SIG-M5 (cell line): ENCODE measurements at places on chromosomes 4 and X.

DNA sequence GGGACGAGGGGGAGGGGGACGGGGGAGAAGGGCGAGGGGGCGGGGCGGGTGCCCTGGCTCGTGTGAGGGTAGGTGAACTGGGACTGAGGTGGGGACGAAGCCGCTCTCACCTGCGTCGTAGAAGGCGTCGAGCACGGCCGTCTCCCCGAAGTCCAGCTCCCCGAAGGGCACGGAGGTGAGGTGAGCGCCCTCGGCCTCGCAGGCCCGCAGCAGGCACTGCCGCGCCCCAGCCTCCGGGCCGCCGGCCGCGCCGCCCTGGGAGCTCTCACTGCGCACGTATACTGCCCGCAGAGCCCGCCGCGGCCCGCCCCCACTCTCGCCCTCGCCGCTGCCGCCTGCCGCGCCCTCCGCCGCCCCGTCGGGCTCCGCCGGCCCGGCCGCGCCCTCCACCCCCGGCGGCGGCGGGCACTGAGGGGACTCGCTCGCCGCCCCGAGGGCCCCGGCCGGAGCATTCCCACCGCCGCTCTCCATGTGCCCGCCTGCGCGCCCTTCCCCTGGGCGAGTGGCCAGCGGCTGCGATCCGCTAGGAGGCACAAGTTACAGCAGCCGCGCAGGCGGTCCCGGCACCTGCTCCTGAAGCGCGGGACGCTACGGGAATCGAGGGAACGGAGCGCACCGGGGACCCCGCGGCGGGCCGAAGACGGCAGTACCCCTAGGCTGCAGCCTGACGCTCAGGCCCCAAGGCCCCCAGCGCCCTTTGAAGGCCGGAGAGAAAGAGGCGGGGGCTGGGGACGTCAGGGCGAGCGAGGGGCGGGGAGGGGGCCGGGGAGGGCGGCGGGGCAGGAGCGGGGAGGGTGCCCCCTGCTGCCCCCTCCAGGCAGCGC, at the start of gene MAP3K15:
TSS of gene MAP3K15 (minus strand) at position 718 of the 824 bp plus-strand sequence. CDS start at position 471, 247 bp downstream.
- DNase-seq: no peak

- no peak for DNase-seq
Measured at GRCh38 chr4:17058536-17058915, 160.1 kb upstream of the LDB2 start.

DNA sequence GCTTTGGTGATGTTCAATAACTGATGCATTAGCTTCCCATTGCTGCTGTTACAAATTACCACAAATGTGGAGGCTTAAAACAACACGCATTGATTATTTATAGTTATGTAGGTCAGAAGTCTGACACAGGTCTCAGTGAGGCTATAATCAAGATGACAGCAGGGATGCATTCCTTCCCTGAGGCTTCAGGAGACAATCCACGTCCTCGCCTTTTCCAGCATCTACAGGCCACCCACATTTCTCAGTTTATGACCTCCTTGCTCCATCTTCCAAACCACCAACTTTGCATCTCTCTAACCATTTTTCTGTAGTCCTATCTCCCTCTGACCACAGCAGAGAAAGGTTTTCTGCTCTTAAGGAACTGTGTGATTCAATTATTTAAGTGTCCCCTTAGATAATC, 92.5 kb downstream of the GASK1B start:
- DNase-seq: no peak

DNA sequence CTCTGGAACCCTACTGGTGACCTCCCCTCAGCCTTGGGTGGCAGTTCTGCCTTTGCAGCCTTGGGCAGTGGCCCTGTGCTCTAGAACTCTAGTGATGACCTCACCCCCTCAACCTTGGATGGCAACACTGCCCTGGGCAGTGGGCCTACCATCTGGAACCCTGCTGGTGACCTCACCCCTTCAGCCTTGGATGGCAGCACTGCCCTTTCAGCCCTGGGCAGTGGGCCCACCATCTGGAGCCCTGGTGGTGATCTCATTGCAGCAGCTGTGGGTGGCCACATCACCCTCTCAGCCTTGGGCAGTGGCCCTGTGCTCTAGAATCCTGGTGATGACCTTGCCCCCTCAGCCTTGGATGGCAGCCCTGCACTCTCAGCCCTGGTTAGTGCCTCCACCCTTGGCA, 129.3 kb downstream of the RBMX2 start:
- no peak for DNase-seq

GRCh38 chr4:2714061-2714770, 41.9 kb downstream of the TNIP2 start:
- DNase-seq: no peak

DNA sequence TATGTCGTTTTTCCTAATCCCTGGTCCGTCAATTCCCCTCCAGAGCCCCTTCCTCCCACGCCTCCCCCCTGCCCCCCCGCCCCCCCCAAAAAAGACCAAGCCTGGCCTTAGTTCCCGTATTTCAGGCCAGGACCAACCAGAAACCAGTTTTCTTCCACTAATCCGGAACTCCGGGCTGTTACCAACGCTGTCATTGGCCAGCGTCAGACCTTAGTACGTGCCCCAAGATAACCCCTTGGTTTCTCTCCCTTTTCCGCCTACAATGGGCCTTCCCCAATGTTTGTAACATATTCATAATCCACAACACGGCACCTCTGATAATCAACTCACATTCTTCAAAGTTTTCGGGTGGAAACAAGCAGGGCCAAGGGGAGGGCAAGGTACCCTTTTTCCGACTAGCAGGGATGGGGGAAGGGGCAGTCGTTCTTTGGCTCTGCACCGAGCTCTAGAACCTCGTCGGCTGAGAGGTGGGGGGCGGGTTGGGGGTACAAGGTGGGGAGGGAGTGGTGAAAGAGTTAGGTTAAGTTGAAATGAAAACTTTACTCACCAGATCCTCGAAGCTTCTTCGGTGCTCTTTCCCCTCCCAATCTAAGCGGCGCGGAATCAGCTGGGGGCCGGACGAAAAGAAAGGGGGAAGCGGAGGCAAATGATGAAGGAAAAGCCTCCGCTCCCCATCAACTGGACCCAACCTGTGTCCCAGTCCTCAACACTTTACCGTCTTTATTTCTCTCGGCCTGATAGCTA, 1.5 kb downstream of the BRWD3 start:
- no peak for DNase-seq

DNA sequence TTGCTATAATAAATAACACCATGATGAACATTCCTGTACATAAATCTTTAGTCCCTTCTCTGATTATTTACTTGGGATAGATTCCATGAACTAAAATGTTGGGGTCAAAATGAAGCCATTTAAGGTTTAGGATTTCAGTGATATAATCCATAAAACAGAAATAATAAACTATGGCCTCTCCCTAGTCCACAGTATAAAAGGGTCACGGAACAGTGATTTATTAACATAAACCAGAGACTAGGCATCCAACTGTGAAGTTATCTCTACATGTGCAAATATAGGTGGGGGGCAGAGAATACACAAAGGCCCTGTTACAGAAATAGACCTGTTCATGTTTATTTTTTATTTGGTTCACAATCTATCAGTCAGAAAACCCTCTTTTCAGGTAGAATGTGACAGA, 499.1 kb upstream of the SLIT2 start:
- DNase-seq: no peak

GRCh38 chr4:31156221-31156620, 436.1 kb downstream of the PCDH7 start:
- no peak for DNase-seq

DNA sequence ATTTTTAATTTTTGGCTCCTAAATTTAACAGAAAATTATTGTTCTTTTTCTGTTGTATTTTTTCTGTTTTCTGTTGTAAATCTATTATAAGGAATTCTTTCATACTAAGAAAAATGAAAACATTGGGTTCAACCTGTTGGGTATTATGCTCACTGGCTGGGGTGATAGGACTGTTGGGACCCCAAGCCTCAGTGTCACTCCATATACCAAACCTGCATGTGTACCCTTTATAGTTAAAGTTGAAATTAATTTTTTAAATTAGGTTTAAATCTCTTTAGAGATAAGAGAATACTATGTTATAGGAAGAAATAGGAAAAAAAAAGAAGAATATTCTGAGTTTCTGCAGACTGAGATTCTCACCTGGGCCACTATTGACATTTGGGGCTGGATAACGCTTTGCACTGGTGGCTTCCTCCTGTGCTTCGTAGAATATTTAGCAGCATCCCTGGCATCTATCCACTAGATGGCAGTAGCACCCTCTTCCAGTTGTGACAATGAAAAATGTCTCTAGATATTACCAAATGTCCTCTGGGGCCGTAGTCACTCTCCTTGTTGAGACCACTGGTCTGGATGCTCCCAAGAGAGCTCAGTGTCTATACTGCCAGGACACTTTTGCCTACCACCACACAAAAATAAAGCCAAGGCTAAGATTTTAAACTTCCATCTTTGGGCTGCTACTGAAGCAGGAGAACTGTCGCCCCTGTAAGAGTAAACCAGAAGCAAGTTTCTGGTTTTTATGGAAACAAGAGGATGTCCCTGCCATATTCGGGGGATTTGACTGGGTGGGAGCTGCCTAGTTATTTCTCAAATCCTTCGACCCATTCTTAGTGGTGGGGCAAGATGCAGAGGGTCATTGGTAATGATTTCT, 22.4 kb upstream of the CLTRN start:
- DNase-seq: no peak

- DNase-seq: no peak
Measured at GRCh38 chr4:134888156-134888555, 686.6 kb upstream of the PABPC4L start.

GRCh38 chrX:19342331-19342906, 1.3 kb upstream of the PDHA1 start:
- DNase-seq: no peak

- no peak for DNase-seq
Measured at GRCh38 chr4:141140391-141141200, 7.3 kb upstream of the RNF150 start.

DNA sequence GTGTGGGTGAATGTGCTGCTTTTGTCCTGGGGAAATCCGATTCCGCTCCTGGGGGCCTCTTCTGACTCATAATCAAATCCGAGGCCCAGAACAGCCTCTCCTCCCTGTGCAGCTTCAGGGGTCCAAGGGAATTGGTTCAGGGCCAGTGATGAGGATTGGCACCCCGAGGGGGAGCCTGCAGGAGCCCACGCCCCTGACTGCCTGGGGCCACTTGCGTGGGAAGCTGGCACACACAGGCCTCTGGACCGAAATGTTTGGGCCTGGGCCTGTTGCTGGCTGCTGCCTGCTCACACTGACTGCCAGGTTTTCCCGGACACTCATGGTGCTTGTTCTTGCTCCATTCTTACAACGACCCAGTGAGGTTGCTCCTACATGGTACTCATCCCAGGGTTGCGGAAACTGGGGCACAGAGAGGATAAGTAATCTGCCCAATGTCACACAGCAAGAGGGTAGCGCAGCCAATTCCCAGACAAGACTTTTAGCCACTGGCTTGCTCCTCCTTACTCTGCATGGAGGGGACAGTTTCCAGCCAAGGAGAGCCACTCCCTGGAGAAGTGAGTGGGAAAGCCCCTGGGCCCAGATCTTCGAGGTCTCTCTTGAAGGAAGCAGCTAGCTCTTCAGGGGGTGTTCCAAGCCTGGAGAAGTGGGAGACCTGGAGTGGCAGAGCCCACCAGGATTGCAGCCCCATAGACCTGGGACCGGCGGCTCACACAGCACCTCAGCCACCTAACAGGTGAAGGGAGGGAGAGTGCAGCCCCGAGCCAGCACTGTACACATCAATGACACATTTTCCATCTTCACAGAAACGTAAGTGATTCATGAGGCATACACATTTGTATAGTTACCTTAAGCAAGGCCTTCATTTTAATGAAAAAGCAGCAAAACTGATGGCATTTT, 20.3 kb downstream of the CFAP99 start:
- no peak for DNase-seq

GRCh38 chr4:80156410-80156809, 40.9 kb upstream of the PRDM8 start:
- no peak for DNase-seq

DNA sequence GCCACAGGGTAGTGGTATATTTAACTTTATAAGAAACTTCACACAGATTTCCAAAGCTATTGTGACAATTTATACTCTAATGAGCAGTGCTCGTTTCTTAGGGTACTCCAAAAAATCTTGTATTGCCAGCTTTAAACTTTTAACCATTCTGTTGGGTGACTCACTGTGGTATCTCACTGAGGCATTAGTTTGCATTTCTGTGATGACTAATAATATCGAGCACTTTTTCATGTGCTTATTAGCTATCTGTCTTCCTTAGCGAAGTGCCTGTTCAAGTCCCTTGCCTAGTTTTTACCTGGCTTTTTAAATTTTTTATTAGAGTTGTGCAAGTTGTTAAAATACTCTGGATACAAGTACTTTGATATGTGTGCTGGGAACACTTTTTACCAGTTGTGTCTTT, 5.5 kb downstream of the PNMA3 start:
- DNase-seq: no peak

- DNase-seq: no peak
Measured at GRCh38 chr4:156578005-156578404, 393.6 kb downstream of the PDGFC start.

DNA sequence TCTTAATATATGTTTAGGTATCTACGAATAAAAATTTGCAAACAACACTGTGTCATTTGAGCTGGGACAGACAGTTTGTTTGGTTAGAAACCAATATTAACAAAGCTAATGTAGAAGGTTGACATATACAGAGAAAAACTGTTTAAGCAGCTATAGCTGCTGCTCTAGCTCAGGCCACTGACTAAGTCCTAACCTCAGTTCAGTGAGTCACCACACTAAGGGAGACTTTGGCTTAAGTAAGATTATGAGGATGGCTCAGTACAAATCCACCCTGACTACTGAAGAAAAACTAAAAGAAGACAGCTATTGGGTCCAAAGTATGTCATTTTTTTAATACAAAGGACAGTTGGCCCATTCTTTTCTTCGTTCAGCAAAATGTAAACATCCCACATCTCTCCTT, 717.3 kb upstream of the ACTRT1 start:
- DNase-seq: no peak

DNA sequence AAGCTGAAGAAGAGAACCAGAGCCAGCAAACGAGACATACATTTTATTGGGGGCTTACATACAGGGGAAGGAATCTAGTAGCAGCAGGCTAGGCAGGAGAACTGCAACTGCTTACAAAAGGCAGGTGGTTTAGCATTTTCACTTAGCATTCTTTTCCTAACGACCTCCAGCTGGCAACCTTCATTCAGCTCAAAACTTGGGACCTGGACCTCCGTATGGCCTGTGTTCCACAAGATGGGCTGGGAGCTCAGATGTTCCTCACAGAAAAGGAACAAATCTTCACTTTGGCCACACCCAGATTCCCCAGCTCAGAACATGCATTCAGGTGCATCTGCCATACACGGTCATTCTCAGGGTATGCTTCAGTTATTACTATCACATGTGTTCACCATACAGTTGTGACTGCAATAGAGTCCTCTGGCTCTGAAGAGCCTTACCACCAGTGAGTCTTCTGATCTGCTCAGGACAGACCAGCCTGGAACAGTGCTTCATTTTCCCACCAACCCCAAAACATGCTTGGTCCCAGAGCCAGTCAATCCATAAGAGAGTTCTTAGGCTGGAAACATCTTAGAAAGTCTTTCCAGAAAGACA, 29.6 kb upstream of the AP1AR start:
- DNase-seq: no peak

GRCh38 chr4:136198358-136198757, 1333.9 kb downstream of the PCDH18 start:
- DNase-seq: no peak
